ENCODE measurements at places on chromosomes 6 and 20.

DNA sequence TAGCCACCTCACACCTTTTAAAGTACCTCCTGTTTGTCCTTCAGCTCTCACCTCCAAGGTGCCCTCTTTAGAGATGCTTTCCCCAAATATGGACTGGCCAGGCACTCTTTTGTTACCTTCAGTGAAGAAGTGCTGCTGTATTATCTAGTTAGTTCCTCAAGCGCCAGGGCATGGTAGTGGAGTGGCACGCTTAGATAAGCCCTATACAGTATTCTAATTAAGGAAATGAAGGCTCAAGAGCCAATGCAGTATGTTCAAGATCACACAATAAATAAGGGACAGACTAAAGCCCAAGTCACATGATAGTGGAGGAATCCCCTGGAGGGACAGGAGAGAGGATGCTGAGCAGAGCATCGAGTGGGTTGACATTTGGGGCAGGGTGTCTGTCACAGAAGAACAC, 28.5 kb upstream of the GFOD1 start:
- no peak for DNase-seq

- no peak for DNase-seq
Measured at GRCh38 chr20:13574071-13574470, 64.7 kb downstream of the TASP1 start.

GRCh38 chr6:15296735-15297134, 50.9 kb downstream of the JARID2 start:
- DNase-seq = no peak

GRCh38 chr6:100339574-100340255, 125.0 kb downstream of the SIM1 start:
- DNase-seq = peak; percentile 45

GRCh38 chr6:143125455-143125854, 64.8 kb downstream of the AIG1 start:
- peak; percentile 85 for DNase-seq

Measured in fibroblast of skin of abdomen (primary cell).